ENCODE measurements at places on chromosomes 7 and 10.

GRCh38 chr10:24010436-24010970, 198.4 kb upstream of the KIAA1217 start:
- no peak for DNase-seq

DNA sequence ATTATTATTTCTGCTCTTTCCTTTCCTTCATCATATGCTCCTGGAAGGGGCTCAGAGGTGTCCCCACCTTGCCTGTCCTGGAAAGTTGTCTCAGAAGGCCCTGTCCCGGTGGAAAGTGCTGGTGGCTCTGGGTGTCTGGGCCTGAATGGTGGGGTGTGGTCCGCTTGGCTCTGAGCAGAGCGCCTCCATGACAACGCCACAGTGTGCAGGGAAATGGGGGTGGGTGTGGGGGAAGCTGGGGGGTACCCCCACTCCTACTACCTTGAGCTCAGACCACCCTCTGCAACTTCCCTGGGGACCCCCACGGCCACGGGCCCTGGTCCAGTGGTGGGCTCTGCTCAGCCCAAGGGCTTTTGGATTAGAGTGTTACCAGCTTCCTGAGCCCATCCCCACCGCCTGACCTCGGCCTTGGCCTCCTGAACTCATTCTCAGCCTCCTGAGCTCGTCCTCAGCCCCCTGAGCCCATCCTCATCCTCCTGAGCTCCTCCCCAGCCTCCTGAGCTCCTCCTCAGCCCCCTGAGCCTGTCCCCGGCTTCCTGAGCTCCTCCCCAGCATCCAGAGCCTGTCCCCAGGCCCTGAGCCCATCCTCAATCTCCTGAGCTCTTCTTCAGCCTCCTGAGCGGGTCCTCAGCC, 106.4 kb upstream of the FAM20C start:
- no peak for DNase-seq

DNA sequence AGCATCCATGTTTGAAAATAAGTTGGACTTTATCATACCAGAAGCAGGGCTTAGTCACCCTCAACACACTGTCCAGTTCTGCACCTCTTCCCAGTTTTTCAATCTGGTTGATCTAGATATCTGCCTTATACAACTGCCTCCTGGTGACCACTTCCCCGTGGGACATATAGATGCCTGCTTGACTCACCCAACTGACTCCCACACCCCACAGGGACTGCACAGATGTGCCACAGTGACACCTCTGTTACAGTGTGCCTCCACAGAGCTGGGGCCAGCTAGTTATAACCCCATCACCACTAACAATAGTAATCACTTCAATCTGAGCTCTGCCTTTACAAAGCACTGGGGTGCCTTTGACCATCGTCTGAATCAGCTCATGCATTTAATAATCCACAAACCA, 82.6 kb upstream of the AOAH start:
- no peak for DNase-seq

- no peak for DNase-seq
Observed at GRCh38 chr7:15305002-15305600, 256.7 kb downstream of the AGMO start.

DNA sequence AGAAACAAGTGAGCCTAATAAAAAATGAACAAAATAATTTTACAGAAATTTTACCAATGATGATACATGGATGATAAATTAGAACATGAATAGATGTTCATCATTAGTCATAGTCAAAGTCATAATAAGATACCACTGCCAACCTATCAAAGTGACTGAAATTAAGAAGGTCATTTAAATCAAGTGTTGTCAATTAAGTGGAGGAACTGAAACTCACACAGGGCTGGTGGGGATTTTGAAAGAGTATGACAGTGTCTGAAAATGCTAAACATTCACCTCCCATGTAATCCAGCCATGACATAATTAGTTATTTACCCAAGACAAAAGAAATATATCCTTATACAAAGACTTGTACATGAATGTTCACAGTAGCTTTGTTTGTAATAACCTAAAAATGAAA, 57.1 kb upstream of the DYNC1I1 start:
- DNase-seq, result no peak

DNA sequence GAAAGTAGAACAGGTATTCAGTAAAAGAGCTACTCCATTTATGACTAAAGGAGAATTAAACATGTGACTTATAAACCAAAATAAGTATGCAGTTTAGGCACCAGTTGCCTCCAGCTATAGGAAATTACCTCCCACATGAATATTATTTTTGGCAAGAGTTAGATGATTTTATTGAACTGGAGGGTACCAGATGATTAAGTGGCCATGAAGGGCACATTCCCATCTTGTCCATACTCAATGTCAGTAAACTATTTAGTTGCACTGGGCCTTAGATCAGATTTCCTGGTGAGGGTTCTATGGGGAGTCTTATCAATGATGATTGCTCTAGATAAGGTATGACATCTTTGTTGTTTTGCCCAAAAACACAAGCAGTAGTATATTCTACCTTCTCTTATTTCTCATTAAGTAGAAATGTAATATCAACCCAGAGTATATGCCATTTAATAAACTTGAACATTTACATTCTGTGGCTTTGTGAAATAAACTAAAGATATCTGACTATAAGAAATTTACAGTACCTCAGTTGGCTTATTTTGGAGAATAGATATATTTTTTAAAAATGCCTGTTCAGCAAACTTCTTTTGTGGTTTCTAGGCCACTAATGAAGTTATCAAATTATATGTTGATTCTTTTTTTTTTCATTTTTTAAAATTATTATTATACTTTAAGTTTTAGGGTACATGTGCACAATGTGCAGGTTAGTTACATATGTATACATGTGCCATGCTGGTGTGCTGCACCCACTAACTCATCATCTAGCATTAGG, 145.3 kb downstream of the SEMA3A start:
- no peak for DNase-seq

DNA sequence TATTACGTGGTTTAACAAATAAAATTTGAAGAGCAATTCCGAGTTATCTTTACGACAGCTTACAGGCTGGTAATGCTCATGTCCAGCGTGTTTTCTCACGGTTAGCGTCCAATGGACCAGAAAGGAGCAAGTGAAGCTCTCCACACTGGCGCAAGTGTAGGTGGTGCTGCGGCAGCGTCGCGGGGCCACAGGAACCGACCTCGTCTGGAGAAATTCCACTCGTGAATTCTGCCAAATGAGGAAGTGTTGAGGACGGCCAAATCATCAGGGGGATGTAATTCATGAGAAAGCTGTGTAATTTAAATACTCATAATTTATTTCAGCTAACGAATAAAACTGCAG, 350 bp upstream of the ZNF37A start:
- no peak for DNase-seq

DNA sequence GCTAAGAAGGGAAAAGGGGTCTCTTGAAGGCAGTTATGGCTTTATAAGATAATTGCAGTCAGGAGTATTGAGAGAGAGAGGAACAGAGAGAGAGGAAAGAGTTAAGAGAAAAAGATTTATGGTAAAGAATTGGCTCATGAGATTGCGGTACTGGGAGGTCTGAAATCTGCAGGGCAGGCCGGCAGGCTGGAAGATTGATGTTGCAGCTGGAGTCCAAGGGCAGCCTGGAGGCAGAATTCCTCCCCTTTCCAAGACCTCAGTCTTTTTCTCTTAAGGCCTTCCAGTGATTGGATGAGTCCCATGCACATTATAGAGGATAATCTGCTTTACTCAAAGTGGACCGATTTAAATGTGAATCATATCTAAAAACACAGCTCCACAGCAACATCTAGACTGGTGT, 68.4 kb downstream of the HACD1 start:
- no peak for DNase-seq

DNA sequence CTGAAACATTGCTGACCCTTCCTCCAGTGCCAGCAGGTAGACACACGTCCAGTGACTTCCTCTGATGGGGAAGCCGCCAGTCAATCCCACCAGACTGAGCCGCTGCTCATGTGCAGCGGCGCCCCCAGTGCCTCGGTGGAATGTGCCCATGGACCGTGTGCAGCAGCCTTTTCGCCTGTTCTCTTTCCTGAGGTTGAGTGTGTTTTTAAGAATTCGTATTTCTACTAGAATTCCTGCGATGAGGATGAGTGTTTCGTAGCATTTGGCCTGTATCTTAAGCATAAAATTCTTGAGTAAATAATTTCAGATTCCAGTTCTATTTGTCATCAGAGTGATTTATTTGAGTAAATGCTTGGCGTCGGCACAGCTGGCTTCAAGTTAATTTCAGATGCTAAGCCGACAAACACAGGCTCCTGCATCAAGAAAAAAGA, 35.4 kb downstream of the BNIP3 start:
- no peak for DNase-seq

GRCh38 chr10:63677001-63677400, 155.8 kb downstream of the REEP3 start:
- DNase-seq, result no peak

- no peak for DNase-seq
Observed at GRCh38 chr10:80365510-80365909, 8.9 kb downstream of the DYDC2 start.

GRCh38 chr10:71778071-71778825, 4.9 kb upstream of the VSIR start:
- no peak for DNase-seq

DNA sequence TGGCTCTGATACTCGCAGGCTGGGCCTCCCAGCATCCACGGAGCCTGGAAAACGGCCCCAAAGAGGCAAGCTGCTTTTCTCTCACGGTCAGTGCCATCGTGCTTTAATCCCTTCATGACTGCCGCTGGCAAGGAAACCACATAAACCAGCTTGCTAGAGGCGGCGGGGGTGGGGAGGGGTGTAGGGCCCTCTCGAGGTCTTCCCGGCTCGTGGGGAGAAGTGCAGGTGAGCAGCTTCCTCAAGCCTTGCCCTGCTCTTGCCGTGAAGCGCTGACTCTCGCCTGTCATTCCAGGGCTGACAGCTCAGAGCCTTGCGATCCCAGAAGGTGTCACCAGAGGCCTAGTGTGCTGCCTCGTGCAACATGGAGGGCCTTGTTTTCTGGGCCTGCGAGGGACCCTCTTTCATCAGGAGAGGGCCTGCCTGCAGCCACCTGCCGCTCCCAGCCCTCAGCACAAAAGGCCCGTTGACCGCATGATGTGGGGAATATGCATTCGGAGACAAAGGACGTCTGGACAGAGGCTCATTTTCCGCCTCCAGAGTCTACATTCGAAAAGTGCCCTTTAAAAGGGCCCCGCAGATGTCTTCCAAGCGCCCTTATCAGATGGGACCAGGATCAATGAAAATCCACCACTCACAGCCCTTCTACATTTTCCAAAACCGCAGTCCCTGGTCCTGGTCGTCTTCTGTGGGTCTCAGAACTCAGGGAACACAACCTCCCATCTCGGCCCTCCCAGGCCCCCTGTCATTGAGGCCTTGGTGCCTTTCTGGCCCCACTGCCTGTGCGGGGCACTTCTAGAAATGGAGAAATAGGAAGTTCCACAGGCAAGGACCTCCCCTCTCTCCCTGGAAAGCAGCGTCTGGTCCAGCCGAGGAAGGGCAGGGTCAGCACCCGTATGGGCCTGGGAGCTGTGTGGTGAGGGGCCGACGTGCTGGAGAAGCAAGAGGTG, 58.7 kb downstream of the ZRANB1 start:
- no peak for DNase-seq

DNA sequence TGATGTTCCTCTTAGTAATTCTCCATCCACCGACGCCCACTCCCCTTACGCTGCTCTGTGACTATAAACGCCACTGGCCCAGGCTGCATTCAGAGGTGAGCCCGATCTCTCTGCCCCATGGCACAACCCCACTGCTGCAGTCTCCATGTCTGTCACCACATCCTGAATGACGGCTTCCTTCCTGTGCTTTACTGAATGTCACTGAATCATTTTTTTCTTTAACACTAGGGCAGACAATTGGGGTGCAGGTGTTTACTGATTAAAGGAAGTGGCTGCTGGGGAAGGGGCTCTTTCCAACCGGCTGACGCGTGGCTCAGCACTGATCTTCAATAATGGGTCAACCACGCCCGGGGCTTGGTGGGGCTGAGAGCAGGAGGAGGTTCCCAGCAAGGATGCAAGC, 208.3 kb downstream of the USP6NL start:
- DNase-seq, result peak; percentile 65

GRCh38 chr7:524800-525199, 5.2 kb upstream of the PDGFA start:
- no peak for DNase-seq

DNA sequence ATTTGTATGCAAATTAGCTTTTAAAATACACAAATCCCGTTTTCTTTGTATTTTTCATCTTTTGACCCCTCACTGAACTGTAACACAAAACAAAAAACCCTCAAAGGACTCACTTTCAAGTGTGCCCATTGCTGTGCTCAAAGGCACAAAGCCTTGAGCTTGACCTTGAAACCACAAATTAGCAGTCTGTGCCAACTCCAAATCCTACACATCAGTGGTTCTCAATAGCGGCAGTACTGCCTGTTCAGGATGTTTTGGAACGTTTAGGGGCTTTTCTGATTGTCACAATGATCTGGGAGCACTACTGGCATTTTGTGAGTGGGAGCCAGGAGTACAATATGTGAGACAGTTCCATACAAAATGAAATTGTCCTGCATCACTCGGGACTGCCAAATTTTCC, 55.5 kb downstream of the KDM7A start:
- DNase-seq, result no peak

DNA sequence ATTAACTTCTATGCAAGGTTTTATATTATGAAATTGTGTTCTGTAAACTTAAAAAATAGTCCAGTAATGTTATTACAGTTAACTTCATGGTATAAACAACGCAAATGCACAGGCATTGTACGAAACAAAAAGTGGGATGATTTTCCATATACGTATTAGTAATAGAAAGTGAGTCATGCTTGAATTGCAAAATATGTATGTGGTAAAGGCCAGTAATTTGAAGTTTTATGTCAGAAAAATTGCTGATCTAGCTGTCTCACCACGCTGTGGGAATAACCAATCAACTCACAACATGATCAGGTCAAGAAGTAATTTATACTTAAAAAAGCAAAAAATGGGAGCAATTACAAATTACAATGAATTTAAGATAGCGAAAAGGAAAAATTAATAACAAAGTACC, 37.0 kb upstream of the GLI3 start:
- no peak for DNase-seq
